Motor neuron (in vitro differentiated cells): ENCODE measurements at places on chromosomes 2 and 18.

DNA sequence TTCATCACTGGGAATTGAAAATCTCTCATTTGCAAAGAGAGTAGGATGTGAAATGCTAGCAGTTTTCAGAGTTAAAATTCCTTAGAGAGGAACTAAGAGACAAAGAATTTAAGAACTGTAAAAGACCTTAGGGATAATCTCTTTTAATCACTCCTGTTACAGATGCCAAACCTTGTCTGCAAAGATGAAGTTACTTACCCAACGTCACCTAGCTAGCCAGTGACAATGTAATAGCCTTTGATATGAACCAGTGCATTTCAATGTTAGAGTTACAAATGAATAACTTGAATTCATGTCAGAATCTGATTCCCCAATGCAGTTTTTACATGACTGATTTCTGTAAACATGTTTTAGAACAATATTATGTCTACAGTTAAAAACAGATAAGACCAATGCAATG is 190.1 kb downstream of the LRP1B start:
- no peak for ATAC-seq

DNA sequence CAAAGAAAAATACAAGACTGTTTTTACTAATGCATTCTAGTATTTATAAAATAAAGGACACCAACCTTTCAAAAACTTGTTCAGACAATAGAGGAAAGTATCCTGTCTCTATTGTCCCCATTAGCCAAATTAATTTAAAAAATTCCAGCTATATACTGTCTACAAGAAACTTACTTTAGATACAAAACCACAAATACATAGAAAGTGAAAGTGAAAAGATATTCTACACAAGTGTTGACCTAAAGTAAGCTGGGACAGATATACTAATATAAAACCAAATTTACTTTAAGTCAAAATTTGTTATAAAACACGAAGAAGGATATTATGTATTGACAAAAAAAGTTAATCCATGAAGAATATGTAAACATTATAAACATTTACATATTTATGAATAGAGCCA is 893.3 kb upstream of the TMEFF2 start:
- ATAC-seq, result no peak

DNA sequence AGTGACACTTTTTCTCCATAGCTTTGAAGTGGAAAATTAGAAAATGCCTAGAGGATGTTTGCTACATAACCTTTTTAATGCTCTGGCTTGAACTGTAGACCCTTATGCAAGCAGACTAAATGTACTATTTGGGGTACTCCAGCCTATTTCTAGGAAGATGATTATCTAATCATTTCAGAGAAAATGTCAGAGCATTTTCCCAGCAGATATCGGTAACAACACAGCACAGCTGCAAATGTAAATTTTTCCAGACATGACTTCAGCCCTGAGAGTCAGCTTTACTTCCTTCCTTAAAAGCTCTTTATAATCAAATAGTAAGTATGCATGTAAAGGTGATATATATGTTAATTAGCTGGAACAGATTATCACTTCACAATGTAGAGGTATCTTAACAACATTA is 1647.1 kb downstream of the SUCLG1 start:
- peak; percentile 24 for ATAC-seq

- ATAC-seq, result no peak
Measured at GRCh38 chr2:181461056-181461997, 4.1 kb downstream of the ITGA4 start.

- ATAC-seq, result peak; percentile 40
Measured at GRCh38 chr2:46331109-46331766, 34.0 kb downstream of the EPAS1 start.

DNA sequence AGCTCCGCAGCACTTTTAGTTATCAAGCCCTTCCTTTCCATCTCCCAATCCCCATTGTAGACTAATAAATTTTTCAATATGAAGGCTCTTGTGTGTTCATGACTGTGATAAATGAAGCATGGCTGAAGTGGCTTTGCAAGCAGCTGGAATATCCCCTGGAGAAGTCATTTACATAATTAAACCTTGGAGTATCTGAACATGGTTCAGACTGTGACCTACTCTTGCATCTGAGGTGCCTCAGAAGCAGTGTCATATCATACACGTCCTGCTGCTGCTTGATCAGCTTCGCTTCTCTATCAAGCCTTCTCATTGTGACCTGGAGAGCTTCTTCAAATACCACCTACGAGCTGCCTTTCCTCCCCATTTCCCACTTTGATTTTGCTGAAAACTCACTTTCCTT is 48.4 kb upstream of the ZNF397 start:
- no peak for ATAC-seq
